Iris pigment epithelial cell (primary cell): ENCODE measurements at places on chromosomes 5 and 9.

DNA sequence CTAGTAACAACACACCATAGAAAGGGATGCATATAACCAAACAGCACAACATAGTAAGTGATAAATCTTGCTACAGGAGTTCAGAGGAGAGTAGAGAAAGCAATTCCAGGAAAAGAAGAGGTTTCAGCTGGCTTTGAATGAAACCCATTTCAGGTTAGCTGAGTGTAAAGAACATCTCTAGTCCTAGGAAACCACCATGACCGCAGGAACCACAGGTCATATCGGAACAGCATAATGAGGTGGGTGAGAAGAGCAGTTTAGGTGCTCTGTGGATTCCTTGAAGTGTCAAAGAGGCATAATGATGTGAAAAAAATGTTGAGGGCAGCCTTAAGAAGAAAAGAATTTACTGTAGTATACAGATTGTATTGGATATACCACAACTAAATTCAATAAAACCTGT, 507.5 kb downstream of the MTRR start:
- DNase-seq: no peak

DNA sequence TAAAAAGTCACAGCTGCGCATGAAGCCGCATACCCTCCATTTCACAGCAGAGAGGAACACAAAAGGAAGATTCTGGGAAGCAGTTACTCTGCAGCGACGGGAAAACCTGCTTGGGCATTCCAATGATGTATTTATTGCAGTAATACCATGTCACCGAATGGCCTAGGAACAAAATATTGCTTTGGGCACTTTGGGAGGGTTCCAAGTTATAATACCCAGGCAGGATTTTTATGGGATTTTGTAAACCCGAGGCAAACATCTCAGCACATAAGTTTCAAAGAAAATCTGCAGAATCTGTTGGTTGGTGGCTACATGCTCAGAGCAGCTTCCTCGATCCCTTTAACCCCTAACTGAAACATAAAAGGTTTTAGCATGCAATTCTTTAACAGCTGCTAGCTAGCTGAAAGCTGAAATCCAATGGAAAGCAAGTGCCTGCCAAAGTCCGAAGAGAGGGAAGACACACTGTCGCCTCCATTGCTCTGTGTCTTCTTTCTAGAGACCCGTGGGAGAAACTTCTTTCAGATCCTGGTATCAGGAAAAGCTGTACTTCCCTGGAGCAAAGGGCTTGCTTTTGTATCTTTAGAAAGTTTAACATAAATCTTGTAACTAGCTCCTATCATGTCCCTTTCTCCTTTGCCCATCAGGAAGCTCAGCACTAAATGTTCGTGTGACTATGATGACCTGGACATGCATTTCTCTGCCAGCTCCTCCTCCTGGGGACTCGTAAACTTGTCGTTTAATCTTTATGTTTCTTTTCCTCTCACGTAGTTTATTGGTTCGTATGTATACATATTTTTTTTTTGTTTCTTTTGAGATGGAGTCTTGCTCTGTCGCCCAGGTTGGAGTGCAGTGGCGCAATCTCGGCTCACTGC, 195.0 kb downstream of the MAPKAP1 start:
- no peak for DNase-seq

GRCh38 chr5:149583394-149583793, 2.1 kb downstream of the ARHGEF37 start:
- no peak for DNase-seq

- DNase-seq: no peak
These were observed 135.6 kb downstream of the ZNF354C start for GRCh38 chr5:179195561-179196404.

GRCh38 chr5:170380361-170380951, 8.7 kb downstream of the KCNMB1 start:
- DNase-seq: no peak

DNA sequence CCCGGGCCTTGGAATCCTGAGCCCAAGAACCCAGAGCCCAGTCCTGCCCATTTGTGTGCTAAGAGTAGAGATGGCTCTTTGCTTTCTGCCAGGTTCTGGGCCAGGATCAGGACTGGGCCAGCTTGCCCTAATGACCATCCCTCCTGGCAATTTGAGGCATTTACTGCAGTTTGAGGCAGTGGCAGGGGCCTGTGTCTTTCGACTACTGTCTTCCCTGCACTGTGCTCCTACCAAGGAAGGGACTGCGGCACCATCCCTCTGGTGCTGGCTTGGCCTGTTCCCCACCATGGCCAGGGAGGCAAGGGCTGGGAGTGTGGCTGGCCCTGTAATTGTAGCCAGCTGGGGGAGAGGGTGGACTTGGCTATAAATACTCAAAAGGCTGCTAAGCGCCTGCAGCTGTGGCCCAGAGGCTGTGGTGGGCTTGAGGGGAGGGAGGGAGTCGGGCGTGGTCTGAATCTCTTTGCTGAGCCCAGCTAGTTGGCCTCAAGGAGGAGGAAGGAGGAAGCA, 4.6 kb downstream of the ENHO start:
- no peak for DNase-seq

- DNase-seq: peak; percentile 79
These were observed 340.0 kb upstream of the EDIL3 start for GRCh38 chr5:84724683-84725082.

GRCh38 chr5:116785106-116785505, 210.5 kb upstream of the SEMA6A start:
- DNase-seq: no peak

GRCh38 chr5:173637340-173637739, 20.9 kb upstream of the BOD1 start:
- no peak for DNase-seq

DNA sequence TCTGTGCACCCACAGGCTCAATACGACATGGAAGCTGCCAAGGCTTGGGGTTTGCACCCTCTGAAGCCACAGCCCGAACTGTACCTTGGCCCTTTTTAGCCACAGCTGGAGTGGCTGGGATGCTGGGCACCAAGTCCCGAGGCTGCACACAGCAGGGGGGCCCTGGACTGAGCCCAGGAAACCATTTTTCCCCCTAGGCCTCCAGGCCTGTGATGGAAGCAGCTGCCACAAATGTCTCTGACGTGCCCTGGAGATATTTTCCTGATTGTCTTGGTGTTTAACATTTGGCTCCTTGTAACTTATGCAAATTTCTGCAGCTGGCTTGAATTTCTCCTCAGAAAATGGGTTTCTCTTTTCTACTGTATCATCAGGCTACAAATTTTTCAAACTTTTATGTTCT, 82.3 kb upstream of the LPAR1 start:
- DNase-seq: no peak

GRCh38 chr9:22622815-22623214, 176.2 kb downstream of the DMRTA1 start:
- DNase-seq: no peak

GRCh38 chr5:177317959-177318377, 6.3 kb upstream of the MXD3 start:
- DNase-seq: peak; percentile 82

- no peak for DNase-seq
These were observed 144.4 kb upstream of the FSTL4 start for GRCh38 chr5:133756756-133757155.

DNA sequence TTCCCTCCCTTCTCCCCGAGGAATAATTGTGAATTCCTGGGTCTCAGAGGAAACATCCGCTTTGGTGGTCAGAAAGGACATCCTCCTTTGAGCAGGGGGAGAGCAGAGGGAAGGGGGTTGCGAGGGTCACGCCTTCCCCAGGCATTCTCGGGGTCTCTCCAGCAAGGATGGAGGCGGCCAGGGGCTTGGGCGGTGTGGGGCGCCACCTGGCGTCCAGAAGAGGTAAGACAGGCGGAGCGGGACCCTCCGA, 129.1 kb downstream of the KCNIP1 start:
- DNase-seq: no peak

DNA sequence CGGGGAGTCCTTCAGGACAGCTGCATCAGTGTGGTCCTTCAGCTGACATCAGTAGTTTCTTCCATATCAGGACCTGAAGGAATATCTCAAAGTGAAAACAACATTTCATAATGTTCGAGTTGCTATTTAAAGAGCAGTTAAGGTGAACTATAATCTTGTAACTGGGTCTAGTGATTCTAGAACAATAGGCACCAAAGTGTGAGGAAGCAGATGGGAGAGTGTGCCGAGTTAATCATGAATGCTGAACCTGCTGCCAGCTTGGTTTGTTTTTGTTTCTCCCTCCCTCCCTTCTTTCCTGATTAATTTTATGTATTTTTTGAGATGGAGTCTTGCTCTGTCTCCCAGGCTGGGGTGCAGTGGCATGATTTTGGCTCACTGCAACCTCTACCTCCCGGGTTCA, 3.6 kb upstream of the PTGR1 start:
- no peak for DNase-seq

- DNase-seq: peak; percentile 86
These were observed 649 bp downstream of the STK10 start for GRCh38 chr5:172187118-172188032.
